H7 (cell line): ENCODE measurements at places on chromosomes 3 and 15. TPM values are rescaled to one million over a fixed set of nuclear protein-coding genes. Genes with fewer than 3 reads are reported as not detected.

DNA sequence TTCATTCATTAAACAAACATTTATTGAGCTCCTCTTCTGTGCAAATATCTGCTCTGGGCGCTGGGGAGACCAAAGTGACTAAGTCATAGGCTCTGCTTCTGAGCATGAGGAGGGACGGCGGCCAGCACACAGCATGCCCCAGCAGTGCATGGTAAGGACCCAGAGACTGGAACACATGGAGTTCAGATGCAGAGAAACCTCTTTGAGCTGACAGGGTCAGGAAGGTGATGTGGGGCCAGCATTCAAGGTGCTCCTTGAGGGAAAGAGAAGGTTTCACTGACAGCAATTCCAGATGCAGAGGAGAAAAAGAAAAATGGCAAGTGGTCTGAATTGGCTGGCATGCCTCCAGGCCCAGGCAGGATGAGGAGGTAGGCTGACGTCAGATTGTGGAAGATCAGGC lies 234.5 kb downstream of the UACA start:
- no peak for DNase-seq

- DNase-seq: no peak
Observed at GRCh38 chr3:71149959-71150954, 433.3 kb downstream of the FOXP1 start.

- DNase-seq: no peak
Observed at GRCh38 chr15:52071570-52071969, 41.0 kb downstream of the BCL2L10 start.

- DNase-seq: no peak
Observed at GRCh38 chr3:69856965-69857705, 117.9 kb downstream of the MITF start.

DNA sequence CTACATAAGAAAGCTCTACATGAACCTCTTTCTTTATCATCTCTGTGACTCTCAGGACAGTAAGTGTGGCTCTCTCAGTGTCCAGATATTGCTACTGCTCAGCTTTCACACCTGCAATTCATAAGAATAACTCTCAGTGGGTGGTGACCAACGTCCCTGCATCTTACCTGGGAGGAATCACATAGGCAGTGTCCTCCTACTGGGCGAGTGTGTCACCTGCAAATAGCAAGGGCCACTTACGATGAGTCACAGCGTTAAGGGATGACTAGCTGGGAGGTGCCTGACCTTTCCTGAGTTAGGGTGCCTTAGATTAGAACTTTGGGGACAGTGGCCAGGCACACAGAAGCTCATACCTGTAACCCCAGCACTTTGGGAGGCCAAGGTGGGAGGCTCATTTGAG lies 90.8 kb upstream of the C3orf80 start:
- no peak for DNase-seq

DNA sequence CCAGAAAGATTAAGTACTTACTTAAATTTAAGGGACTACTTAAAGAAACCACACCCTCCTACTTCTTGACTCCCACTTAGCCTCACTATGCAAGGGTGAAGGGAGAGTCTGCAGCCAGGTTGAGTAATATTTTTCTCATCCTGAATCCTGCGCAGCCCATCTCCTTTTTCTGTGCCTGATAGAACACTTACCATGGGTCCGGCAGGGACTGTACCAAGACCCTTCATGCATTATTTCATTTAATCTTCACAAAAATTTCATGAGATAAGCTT lies 562.6 kb upstream of the CFAP20DC start:
- no peak for DNase-seq

DNA sequence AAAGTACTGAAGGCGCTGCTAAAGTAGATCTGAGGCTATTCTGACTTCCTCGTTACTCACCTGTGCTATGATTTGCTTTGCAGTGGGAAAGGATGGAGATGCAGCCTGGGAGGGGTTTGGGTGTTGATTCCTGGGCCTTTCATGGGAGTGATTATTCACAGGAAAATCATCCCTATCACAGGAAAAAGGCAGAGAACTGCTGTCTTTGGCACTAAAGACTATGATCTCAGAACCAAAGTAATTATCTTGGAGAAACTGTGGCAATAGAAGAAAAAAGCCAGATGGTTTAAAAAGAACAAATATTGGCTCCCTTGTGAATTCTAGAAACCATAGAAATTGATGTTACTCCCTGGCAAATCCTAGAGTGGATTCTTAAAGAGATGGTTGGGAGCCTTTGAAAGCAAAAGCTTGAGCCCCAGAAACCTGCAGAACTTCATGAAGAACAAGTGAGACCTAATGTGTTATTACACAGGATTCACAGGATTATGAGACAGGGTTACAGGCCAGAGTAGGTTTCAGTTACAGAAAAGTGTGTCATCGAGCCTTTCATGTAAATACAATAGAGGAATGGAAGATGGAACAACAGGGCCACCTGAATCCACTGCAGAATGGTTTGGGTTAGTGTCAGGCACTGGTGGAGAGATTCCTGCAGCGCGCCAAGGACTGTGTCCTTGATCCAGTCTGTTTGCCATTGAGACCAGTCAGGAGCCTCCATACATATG lies 85.7 kb downstream of the OXNAD1 start:
- no peak for DNase-seq

DNA sequence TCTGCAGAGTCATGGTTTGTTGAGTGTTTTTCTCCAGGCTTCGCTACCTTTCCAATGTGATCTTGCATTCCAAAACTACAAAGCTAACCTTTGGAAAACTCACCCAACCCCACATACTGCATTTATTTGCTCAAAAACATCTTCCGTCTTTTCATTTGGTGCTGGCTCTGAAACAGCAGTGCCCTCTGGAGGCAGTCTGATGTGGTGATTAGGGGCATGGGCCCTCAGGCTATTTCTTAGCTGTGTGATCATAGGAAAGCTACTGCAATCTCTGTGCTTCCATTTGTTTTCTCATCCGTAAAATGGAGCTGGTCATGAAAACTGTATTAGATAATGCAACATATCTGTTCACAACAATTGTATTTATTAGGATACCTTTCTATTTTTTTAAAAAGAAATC lies 47.0 kb downstream of the MTHFS start:
- DNase-seq: peak; percentile 56

DNA sequence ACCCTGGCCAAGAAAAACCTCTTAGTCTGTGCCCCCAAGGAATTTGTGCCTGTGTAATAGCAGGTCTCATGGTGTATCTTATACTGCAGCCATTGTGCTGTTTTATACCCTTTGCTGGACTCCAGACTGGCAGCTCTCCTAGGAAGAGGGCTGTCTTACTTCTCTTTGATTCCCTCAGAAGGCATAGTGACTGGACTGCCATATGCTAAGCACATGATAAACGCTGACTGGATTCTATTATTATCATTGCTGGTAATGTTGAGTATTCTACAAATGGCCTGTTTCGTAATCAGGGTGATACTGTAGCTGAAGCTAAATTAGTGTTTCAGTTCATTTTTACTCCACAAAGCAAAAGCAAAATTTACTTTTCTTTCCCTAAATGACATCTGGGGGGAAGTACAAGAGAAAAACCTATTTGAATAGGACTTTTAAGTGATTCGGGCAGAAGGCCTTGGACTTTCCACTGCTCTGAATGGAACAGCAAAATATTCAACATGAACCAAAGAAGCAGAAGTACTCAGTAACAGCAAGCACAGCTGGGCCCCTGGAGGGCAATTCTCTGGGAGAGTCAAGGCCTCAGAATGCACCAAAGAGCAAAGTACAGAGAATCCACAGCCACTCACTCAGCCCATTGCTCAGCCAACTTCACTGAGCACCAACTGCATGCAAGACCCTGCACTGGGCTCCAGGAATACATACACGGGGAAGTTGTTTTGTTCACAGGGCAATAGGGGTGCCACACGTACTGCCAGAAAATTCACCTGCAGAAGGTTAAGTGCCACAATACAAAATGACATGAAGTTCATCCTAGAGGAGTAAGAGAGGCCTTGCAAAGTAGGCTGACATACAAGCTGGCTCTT lies 7.9 kb upstream of the BCL2A1 start:
- DNase-seq: no peak

GRCh38 chr3:17239417-17239816 lies 354.7 kb downstream of the PLCL2 start:
- DNase-seq: no peak

- DNase-seq: peak; percentile 79
Observed at GRCh38 chr15:85330901-85331588, 49.4 kb upstream of the AKAP13 start.

DNA sequence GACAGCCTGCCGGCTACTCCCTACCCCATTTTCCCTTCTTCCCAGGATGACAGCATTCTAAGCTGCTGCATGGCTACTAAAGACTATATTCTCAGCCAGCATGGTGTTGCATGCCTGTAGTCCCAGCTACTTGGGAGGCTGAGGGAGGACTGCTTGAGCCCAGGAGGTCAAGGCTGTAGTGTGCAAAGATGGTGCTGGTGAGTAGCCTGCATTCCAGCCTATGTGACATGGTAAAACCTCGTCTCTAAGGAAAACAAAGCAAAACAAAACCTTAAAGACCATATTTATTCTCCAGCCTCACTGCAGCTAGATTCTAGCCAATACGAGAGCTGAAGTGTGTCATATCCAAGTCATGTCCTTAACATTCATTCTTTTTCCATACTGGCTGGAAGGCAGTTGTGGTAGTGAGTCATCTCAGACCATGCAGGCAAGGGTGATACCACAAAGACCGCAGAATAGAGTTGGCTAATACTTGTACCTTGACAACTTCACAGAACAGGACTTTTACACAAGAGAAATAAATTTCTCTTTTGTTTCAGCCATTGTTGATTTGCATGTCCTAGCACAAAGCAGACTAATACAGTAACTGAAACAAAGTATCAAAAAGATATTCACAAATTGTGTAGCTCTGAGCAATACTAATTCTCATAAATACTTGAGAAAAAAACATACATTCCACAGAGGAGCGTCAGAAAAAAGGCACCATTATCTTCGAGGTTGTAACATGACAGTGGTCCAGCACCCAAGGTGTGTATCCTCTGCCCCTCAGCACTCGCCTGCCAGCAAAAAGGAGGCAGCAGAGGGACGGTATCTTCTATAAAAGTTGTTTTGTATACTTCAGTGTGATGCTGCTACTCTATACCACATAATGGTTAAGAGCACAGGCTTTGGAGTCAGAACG lies 14.8 kb downstream of the PBRM1 start:
- no peak for DNase-seq

- no peak for DNase-seq
Observed at GRCh38 chr15:99999282-100000070, 266.2 kb upstream of the LYSMD4 start.

- no peak for DNase-seq
Observed at GRCh38 chr3:146431240-146431639, 38.1 kb downstream of the PLSCR2 start.

GRCh38 chr3:192840143-192840836 lies 77.4 kb downstream of the MB21D2 start:
- DNase-seq: no peak

- DNase-seq: no peak
Observed at GRCh38 chr3:122572940-122573412, 4.5 kb upstream of the PARP15 start.

GRCh38 chr15:68558318-68559305 lies 20.2 kb upstream of the CORO2B start:
- peak; percentile 78 for DNase-seq

DNA sequence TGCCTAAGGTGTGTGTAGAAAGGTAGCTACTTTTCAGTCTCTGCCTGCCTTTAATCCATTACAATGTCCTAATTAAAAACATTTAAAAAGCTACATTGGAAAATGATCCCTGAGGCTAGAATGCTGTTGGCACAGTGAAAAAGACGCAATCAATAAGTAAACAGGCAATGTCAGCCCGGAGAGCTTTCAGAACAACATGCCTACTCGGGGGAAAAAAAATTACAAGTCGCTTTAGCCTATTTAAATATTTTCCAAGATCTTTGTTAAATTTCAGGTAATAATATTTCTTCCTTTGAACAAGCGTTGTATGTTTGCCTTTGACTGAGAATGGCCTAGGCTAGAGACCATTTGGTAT lies 46.6 kb upstream of the CD47 start:
- no peak for DNase-seq

GRCh38 chr3:52532517-52532837 lies 1.2 kb downstream of the NT5DC2 start:
- peak; percentile 75 for DNase-seq

DNA sequence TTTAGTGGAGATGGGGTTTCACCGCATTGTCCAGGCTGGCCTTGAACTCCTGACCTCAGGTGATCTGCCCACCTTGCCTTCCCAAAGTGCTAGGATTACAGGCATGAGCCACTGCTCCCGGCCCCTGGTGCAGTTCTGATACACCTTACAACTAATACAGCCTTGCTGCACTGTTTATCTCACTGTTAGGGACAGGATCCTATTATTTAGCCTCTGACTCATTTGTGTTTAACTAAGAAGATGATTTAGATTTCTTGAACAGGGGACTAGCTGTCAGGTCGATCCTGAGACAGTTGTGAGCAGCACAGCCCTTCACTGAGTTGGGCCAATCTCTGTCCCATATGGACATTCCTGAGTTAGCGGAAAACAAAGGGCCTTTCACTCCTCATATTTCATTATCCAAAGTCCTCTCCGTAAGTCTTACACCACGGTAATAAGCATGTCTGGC lies 19.2 kb downstream of the GYG1 start:
- no peak for DNase-seq

DNA sequence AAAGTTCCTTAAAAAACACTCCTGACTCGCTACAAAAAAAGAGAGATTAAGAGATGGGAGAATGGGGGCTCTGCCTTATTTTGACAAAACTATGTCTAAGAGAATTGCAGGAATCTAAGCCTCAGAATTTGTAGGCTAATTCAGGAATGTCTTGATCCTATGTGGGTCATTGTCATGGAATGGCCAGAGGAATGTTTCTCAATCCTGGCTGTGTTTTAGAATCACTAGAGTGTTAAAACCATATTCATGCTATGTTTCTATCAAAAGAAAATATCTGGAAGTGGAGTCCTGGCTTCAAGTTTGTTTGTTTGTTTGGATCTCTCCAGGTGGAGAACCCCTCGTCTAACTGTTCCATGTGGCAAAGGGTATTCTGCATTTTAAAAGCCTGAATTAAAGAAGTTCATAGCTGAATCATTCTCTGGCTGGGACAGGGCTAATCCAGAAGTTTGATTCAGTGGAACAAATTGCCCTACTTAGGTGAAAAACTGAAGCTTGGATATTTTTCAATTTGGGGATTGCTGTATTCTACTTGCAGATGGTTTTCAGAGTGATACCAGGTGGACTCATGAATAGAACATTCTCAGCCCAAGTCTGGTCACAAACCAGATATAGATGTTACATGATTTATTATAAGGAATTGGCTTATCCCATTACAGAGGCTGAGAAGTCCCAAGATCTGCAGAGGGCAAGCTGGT lies 28.2 kb downstream of the GJD2 start:
- DNase-seq: peak; percentile 26

GRCh38 chr3:89059211-89059925 lies 48.1 kb upstream of the EPHA3 start:
- DNase-seq: no peak

- DNase-seq: no peak
Observed at GRCh38 chr3:5022187-5022965, 43.1 kb downstream of the BHLHE40 start.

The SLCO2A1 gene
- total RNA-seq: 0.33 and 2.4 TPM in 2 replicates

The MESD gene
- total RNA-seq: 16.8 and 24.0 TPM in 2 replicates

The ABCC5 gene
- 15.7 and 17.9 TPM in 2 replicates for total RNA-seq

The DPPA4 gene
- 546 and 887 TPM in 2 replicates for total RNA-seq

The ATP13A5 gene
- total RNA-seq: 0.03 TPM in 1 of 2 replicates, not detected in the other

The RFTN1 gene
- total RNA-seq: 0.81 and 0.90 TPM in 2 replicates

The CDAN1 gene
- total RNA-seq: 14.3 and 15.9 TPM in 2 replicates

The HIGD2B gene
- total RNA-seq: 0.17 and 0.30 TPM in 2 replicates

The CLSTN2 gene
- total RNA-seq: 0.10 and 0.15 TPM in 2 replicates

The CACNA1D gene
- 1.0 TPM in 1 of 2 replicates, not detected in the other for total RNA-seq

The DYNC1LI1 gene
- total RNA-seq: 57.2 and 58.7 TPM in 2 replicates
